ENCODE measurements at places on chromosomes 13 and 19.

DNA sequence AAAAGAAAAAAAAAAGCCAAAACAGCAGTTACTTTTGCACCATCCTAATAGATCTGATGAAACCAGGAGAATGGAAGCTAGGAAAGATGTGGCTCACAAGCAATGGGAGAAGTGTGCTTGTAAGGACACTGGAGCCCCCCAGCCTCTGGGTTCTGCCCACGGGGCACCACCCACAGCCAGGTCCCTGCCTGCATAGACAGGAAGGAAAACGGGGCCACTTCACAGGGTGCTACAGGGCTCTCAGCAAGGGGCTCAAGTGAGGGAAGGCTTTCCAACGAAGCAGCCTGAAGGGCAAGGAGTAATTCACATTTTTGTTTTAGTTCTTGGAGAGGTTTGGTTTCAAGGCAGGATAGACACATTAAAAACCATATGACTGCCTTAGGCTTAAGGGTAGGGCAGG is 42.7 kb downstream of the BRD4 start:
- no peak for DNase-seq

DNA sequence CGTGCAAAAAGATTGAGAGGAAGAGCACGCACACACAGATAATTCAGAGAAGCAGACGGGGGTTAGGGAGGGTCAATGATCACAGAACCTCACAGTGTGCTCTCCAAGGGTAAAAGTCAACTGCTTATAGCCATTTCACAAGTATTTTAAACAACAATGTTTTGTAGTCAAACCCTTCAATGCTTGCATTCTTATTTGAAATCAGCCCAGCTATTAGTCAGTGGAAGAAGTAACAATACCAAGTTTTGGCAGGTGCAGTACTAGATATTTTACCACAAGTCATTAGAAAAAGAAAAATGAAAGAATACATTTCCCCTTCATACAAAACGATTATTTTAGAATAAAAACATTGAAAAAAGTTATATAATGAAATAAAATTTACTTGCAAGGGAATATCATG is 2.6 kb downstream of the CSNK1A1L start:
- no peak for DNase-seq

DNA sequence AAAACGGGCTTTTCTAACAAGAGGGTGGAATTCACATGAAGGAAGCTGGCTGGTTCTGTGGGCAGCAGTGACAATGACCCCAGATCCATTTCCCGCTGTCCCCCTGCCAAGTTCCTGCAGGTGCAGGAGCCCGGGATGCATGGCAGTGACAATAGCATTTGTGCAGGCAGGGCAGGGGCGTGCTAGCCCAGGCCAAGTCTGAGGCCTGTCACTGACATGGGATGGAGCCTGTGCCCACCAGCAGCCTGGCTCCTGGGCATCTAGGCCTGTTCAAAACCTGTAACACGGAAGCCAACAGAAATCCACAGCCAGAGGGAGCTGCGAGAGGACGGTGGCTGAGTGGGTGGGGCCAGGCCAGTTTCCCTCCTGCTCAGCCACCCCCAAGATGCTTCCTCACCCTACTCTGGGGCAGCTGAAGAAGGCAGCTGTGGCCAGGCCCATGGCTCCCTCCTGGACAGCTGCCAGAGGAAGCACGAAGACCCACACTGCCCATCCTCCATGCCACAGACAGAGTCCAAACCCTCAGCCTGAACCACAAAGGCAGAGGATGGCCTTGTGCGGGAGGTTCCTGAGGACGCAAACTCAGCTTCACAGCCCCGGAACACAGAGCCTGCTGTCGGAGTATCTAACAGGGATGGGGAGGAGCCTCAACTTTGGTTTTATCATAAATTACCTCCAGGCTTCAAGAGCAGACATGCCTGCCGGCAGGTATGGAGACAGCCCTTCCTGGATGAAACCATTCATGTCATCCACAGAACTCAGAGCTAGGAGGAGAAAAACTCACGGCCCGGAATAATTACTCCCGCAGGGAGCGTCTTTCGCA is 74.0 kb downstream of the CEBPG start:
- no peak for DNase-seq

DNA sequence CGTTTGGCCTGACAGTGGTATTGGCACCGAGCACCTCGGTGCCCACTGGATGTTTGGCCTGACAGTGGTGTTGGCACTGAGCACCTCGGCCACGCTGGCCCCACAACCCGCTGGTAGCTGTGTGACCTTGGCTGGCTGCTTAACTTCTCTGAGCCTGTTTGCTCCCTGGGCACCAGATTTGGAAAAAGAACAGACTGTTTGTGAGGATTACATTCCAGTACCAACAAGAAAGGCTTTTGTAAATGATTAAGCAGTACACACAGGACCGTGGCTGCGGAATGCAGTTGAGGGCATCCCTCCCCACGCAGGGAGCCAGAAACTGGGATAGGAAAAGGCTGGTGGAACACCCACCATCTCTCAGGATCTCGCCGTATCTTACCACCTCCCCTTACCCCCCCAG is 31.9 kb downstream of the SLC25A42 start:
- no peak for DNase-seq

DNA sequence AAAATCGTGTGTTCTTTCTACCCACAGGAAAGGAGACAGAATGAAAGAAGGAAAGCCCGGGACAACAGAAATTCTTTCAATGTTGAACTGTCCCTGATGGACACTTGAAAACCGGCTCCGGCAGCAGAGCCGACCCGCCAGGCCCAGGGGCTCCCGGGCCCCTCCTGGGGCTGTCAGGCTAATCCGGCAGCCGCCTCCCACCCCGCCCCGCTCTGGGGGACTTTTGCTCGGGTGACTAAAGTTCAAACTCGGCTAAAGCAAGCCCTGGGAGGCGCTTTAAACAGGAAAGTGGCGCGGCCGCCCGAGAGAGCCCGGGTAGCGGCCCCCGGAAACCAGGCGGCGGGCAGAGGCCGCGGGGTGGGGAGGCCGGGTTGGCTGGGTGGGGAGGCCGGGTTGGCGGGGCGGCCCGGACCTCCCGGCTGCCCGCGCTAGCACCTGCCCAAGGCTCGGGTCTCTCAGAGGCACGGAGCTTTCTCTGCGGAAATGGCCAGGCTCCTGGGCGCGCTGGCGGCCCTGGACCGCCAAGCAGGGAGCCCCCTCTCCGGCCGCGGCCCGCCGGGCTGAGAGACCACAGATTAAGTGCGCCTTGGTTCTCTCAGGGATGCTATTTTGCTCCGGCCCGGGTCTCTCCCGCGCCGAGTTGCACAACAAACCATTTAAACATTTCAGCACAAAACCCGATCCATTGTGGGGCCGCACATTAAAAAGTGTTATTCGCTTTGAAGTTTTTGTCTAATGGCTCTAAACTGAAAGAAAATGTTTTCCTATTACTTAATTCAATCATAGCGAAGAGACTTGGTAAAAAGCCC is 2.6 kb upstream of the GSX1 start:
- no peak for DNase-seq

- DNase-seq: no peak
Measured at GRCh38 chr13:41370736-41371135, 59.7 kb downstream of the NAA16 start.

GRCh38 chr13:65677906-65678305 is 1552.2 kb downstream of the PCDH9 start:
- no peak for DNase-seq

DNA sequence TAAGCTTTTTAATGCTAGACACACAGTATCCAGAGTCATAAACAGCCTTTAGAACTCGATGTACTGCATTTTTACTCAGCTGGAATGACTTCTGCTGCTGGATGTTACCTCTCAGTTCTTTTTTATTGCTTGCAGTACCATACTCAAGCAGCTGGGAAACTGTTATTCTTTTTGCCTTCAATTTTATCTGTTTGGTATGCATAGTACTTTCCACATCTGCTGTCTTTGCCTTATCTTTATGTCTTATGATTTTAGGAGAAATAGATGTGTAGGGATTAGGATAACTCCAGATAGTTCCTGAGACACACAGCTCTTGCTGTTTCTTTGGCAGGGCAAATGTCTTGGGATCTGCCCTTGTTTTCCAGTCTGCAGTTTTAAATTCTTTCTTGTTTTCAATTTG is 31.5 kb downstream of the TEX30 start:
- no peak for DNase-seq

DNA sequence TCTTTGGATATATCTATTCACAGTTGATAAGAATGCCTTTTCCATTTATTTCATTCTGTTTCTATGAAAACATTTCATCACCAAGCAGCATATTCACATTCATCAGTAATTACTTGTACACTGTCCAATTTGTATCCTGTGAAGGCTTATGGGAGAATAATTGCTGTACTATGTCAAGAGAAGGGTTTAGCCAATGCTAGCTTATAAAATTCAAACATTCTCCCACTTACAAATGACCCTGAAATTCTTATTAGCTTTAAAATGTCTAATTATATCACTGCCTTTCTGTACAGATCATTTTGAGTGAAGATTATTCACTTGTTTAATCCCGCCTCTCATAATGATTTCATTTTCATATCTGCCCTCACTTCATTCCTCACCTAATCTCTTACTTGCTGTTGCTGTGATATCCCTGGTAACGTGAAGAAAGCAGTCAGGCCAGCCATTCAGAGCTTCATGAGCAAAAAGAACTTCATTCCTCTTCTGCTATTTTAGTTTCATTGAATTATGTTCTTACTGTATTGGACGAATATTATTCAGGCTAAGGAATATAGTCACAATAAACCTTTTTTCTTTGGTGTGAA is 778.7 kb downstream of the OLFM4 start:
- DNase-seq: no peak

DNA sequence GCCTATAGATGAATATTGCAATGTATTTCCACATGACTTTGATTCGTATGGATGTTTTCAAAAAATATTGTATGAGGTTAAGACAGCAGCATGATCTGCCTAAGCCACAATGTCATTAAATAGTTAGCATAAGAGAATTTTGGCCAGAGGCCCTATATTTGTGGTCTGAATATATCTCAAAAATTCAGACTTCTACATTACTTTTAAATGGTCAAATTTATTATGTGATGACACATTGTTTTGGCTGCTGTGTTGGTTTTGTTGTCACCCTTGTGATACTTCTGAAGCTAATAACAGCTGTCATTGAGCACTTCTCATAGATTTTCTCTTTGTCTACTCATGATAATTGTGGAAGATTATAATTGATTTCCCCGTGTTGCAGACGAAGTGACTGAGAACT is 288.2 kb downstream of the MYO16 start:
- no peak for DNase-seq

DNA sequence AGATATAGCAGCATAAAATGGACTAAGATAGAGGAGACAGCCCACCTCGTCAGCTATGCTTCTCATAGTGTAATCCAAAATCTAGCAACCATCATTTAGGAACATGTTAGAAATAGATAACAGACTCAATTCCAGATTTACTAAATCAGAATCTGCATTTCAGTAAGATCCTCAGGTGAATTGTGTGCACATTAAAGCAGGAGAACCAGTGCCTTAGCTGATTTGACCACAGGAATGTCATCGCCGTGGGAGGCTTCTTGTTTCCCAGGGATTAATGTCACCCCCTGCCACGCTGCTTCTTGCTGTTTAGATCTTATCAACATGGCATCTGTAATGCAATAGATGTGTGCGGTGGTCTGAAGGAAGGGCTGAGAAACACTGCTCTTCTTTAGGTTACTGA is 84.0 kb downstream of the GPC5 start:
- DNase-seq: no peak

DNA sequence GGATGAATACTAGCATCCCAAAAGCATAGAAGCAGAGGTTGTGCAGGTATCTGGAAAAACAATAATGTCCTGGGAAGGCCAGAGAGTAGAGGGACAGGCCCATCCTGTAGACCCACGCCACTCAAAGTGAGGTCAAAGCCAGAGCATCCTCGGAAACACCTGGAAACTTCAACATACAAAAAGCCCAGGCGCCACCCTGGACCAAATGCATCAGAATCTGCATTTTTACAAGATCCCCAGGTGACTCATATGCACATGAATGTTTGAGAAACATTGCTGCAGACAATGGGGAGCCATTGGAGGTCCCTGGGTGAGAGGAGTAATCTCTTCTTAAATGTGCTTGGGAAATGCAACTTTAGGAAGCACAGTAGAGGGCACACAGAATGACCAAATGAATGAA is 684.1 kb downstream of the DIAPH3 start:
- no peak for DNase-seq

DNA sequence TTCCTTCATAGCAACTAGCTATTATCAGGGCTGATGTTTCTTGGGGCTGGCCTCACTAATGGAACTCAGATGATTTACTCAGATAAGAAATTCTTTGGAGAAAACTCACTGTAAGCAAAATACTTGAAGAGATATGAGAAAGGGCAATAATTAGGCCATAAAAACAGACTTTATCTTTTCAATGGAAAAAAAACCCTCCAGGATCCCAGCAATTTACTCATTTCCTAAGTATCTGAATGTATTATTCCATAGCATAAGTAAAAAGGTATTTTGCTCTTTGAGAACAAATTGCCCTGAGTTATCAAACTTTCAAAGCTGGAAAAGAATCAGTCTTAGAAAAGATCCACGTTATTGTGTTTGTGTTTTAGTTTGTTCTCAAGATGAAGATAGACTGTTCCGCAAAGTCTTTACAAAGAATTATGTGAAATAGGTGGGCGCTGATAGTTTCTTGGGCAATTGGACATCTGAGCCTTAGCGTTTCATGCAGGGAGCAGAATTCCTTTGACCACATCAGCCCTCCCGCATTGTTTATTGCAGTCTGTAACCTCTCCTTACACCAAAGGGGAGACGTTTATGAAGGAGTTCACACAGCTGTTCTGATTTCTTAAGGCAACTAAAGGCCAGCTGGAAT is 29.1 kb upstream of the CSNK1A1L start:
- no peak for DNase-seq

DNA sequence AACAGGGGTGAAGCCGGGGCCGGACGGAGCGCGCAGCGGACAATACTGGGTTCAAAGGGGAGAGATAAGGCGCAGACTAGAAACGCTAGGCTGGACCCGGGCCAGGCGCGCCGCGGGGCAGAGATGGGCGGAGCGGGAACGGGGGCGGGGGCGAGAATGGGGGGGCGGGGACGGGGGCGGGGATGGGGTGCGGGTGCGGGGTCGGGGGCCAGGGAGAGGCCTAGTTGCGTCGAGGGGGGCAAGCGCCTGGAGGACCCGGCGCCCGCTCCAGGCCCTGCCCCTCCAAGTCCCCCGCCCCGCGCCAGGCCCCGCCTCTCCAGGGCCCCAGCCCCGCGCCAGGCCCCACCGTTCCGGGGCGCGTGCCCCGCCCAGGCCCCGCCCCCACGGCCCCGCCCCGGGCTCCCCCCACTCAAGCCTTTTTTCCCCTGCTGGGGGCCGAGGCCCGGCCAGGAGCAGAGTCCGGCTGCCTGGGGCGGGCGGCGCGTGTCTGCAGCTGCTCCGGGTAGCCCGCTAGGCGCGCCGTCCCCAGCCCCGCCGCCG is at the start of gene CERS4:
TSS of gene CERS4 (plus strand) at position 449 of the 540 bp plus-strand sequence. CDS start 41,707 bp downstream, outside the sequence.
- DNase-seq: peak; percentile 77

DNA sequence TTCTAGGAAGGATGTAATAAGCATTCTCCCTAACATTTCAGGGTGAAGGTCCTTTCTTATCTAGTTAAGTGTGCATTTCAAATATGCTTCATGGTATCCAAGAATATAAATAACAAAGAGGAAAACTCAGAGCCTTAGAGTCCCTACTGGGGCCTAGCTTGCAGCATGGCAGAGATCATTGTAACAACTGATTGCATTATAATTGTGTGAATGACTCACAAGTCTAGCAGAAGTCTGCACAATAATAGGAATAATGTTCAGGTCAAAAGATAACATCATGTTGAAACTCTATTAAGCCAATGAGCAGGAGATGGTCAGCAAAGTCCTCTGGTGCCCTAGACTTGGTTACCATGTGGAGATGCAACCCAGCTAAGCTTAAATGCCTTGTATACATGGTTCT is 3.4 kb downstream of the POSTN start:
- no peak for DNase-seq

GRCh38 chr13:94590744-94591143 is 5.2 kb downstream of the TGDS start:
- DNase-seq: no peak

All from activated CD4-positive, CD25-positive, alpha-beta regulatory T cell (primary cell).